ENCODE measurements at places on chromosomes 16 and 17. TPM values are rescaled to one million over a fixed set of nuclear protein-coding genes. Genes with fewer than 3 reads are reported as not detected.

The SMIM36 gene
- 1.9 TPM for total RNA-seq

The CORO6 gene
- 1.9 TPM for total RNA-seq

The SLC12A4 gene
- 40.0 TPM for total RNA-seq

The ZACN gene
- 1.7 TPM for total RNA-seq

The ARHGAP23 gene
- total RNA-seq, result 10.8 TPM

The ZP2 gene
- total RNA-seq, result not detected

The PCGF2 gene
- 7.0 TPM for total RNA-seq

The CLEC18B gene
- total RNA-seq, result 7.2 TPM

The DYNLL2 gene
- total RNA-seq, result 20.5 TPM

The CXCL16 gene
- 2.4 TPM for total RNA-seq

The KRT33A gene
- 1.4 TPM for total RNA-seq

The P4HB gene
- total RNA-seq, result 844 TPM

The HEATR9 gene
- not detected for total RNA-seq

The ZKSCAN2 gene
- 8.4 TPM for total RNA-seq

The IL17C gene
- not detected for total RNA-seq

The DYNLRB2 gene
- 3.1 TPM for total RNA-seq

The ARHGDIG gene
- total RNA-seq, result 18.3 TPM

The RUNDC3A gene
- total RNA-seq, result 17.3 TPM

The EVI2A gene
- 14.0 TPM for total RNA-seq

The FOXJ1 gene
- 0.48 TPM for total RNA-seq

The MTSS2 gene
- 32.5 TPM for total RNA-seq

The C16orf86 gene
- total RNA-seq, result 1.7 TPM

The TMEM238L gene
- not detected for total RNA-seq

The SOST gene
- 0.96 TPM for total RNA-seq

The HSD3B7 gene
- 26.0 TPM for total RNA-seq

The KIF18B gene
- 1.4 TPM for total RNA-seq

The C17orf78 gene
- not detected for total RNA-seq

The KCNG4 gene
- 0.72 TPM for total RNA-seq

The ABCC6 gene
- 0.96 TPM for total RNA-seq

The ABCA8 gene
- total RNA-seq, result 72.2 TPM

The LRRC37A gene
- 0.72 TPM for total RNA-seq

The PALB2 gene
- 6.3 TPM for total RNA-seq

The TLCD3B gene
- total RNA-seq, result not detected

The CEP112 gene
- total RNA-seq, result 131 TPM

The USP43 gene
- total RNA-seq, result 0.96 TPM

The SLC6A2 gene
- total RNA-seq, result 2.6 TPM

The BAIAP3 gene
- 0.24 TPM for total RNA-seq

The TMC5 gene
- total RNA-seq, result 0.96 TPM

The CD300E gene
- total RNA-seq, result 0.72 TPM

The SMTNL2 gene
- 11.3 TPM for total RNA-seq

The ACSM2A gene
- 5.1 TPM for total RNA-seq

Data from umbilical cord (tissue), 2 donors.